ENCODE measurements at places on chromosomes 1 and 21. TPM values are rescaled to one million over a fixed set of nuclear protein-coding genes. Genes with fewer than 3 reads are reported as not detected.
A peak's percentile ranks its signal among the peaks of the same experiment; 100 is the strongest.

The DEGS1 gene
- 123 TPM for total RNA-seq

The FAF1 gene
- total RNA-seq = 72.9 TPM

The DPT gene
- not detected for total RNA-seq

- peak; percentile 74 for DNase-seq
These were observed 727.6 kb upstream of the CHRM3 start for GRCh38 chr1:238658763-238659162.

- DNase-seq = no peak
These were observed 10.7 kb upstream of the GRHL3 start for GRCh38 chr1:24308365-24309015.

DNA sequence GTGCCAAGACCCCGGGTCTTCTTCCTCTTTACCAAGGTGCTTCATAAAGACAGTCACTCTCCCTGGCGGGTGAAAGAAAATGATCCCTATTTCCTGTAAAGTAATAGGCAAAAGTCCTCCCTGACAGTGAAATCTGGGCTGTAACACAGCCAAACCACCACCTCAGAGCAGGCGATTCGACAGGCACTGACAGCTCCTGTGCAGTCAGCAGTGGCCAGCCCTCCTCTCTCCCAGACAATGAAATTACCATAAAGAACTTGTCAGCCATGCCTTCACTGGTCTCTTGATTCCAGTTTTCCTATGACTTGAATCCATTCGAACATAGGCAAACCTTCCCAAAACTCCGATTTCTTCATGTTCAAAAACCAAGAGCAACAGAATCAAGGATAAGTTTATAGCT lies 492.2 kb upstream of the DAB1 start:
- DNase-seq = no peak

DNA sequence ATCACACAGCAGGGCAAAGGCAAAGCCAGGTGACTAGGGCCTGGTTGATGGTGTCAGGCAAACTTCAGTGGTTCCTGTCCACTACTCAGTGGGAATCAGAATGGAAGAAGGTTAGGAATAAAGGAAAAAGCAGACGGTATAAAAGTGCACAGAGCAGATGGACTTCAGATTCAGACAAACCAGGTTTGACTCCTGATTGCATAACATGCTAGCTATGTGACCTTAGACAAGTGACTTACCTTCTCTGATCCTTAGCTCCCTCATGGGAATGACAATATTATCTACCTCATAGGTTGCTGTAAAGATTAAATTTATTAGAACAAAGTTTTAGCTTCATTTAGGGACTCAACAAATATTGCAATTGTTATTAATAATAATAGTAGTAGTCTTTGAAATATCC lies 4.9 kb downstream of the PAQR7 start:
- DNase-seq = no peak

GRCh38 chr1:157044326-157044725 lies 1.2 kb downstream of the ARHGEF11 start:
- DNase-seq = no peak

DNA sequence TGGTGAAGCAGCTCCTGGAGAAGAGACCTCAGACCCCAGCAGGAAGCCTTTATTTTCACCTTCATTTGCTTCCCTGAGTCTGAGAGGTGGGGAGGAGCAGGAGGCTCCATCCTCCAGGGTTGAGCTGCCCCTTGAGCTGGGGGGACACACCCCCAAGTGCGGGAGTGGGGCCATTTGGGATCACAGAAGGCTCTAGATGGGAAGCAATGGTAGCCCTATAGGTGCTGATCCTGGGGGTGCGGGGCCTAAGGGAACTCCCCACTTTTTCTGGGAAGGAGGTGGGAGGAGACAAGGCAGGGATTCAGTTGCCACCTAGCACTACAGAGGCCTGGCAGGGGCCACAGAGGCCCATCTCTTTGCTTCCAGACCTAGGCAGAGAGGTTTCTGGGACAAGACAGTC lies 247.9 kb upstream of the CSF3R start:
- no peak for DNase-seq

DNA sequence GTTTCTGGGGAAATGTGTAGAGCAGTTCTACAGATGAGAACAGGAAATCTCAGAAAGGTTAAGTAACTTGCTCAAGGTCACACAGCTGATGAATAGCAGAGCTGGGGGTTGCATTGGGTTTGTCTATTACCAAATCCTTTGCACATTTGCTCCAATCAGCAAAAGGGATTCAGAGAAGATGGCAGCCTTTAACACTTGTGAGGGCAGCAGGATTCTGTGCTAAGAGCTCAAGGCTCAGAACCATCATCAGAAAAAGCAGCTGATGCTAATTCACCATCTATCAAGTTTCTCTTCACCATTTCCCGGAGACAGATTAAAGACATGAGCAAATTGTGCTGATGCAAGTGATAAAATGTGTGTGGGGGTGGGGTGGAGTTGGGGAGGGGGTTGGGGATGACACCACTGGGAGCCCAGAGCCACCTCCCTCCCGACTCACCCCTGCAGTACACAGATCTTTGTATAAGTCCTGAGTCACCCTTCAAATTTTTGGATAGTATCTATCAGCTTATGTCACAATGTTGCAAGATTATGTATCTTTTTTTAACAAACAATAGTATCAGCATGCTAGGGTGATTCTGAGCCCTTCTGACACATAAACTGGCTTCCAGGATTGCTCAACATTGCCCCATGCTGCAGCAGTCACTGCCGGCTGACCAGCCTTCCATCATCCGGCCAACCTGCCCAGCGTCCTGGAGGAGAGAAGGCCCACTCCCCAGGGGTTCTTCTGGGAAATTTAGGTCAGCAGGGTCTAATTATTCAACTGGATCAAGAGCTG lies 2.8 kb upstream of the SPSB1 start:
- peak; percentile 95 for DNase-seq

DNA sequence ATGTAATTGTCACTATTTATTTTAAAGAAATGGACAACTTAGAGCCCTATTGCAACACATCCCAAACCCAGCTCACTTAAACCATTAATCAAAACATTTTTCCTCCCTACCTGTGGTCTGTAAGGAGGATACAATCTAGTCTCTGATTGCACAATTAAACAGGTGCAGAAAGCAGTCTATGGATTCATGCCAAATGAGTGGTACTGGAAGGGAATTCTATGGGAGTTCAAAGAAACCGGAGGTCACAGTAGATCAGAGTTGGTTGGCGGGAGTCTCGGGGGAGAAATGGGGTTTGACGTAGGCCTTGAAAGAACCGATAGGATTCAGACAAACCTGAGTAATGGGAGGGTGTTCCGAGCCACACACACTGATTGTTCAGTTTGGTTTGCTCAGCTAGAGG lies 314.9 kb downstream of the KIF26B start:
- DNase-seq = no peak

DNA sequence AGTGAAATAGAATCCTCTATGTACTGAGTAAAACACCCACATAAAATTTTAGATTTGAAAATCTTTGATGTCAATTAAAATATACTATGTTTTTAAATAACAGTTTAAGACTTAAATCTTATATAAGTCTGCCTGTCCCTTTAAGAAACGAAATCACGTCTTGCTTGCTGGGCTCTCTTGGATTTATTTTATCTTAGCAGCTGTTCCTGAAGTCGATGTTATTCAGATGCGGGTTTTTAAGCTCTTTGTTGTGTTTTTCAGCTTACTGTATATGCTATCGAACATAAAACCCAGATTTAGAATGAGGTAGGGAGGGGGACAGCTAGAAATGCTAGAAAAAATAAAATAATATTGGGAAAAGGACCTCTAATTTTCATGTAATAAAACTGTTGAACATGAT lies 11.1 kb upstream of the SSX2IP start:
- peak; percentile 34 for DNase-seq

- no peak for DNase-seq
These were observed 357.2 kb downstream of the KCNH1 start for GRCh38 chr1:210776712-210777111.

All from IMR-90 (cell line).